ENCODE measurements at places on chromosomes 5 and 9.
A peak's percentile ranks its signal among the peaks of the same experiment; 100 is the strongest.

DNA sequence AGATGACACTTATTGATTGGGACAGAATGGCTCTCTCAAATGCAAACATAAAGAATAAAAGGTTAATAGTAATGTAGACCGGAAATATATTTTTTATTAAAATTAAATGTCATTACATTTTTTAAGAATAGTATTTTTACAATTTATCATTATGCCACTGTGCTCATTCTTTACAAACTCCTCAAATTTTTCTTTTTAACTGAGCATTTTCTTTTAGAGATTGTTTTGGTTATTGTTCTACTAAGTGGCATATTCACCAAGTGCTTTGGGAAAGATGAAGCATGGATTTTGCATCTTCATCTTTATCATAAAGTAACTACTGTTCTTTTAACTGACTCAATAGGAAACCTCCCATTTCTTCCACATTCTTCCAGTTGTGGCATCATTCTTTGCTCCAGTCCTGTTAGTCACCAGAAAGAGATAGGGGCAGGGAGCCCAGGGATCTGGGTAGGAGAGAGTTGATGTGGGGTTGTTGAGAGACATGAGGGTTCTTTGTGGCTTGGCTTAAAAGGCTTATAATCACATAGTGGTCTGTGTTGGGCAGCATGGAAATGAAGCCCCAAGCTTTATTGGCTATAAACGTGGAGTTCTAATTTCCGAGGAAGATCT lies 69.8 kb downstream of the SYK start:
- no peak for DNase-seq

DNA sequence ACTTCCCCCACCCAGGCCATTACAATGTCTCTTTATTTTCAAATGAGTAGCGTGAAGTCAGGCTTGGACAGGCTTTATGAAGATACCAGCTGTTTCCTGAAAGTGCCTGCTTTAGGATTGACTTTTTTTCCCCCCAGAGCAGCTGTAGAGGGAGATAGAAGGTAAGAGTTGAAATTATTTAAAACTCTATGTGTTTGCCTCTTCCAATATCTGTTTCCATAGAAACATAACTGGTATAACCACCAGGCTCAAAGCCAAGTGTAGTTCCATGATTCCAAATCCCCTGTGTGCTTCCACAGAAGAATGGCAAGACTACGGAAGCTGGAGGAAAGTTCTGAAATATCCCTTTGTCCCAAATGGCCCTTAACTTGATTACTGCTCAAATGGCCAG lies 87.4 kb upstream of the TBC1D2 start:
- DNase-seq, result no peak

GRCh38 chr5:123111502-123111901 lies 22.5 kb downstream of the PRDM6 start:
- DNase-seq, result no peak

GRCh38 chr9:136694163-136694871 lies 7.1 kb upstream of the AGPAT2 start:
- DNase-seq, result no peak

DNA sequence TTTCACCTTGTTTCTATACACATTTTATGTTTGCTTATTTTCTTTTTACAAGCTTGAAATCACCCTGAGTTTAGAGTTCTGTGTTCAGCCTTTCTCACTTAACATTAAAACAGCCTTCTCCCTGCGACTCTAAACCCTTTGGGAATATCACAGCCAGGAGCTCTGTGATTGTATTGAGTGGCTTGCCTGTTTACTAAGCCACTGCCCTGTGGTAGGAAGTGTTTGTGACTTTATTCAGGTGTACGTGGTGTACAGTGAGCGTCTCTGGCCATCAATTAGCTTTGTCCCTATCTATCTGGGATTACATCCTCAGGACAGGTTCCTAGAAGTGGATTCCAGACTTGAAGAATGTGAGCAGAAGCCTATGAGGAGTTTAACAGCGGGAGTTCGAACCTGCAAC lies 11.0 kb upstream of the NEURL1B start:
- no peak for DNase-seq

DNA sequence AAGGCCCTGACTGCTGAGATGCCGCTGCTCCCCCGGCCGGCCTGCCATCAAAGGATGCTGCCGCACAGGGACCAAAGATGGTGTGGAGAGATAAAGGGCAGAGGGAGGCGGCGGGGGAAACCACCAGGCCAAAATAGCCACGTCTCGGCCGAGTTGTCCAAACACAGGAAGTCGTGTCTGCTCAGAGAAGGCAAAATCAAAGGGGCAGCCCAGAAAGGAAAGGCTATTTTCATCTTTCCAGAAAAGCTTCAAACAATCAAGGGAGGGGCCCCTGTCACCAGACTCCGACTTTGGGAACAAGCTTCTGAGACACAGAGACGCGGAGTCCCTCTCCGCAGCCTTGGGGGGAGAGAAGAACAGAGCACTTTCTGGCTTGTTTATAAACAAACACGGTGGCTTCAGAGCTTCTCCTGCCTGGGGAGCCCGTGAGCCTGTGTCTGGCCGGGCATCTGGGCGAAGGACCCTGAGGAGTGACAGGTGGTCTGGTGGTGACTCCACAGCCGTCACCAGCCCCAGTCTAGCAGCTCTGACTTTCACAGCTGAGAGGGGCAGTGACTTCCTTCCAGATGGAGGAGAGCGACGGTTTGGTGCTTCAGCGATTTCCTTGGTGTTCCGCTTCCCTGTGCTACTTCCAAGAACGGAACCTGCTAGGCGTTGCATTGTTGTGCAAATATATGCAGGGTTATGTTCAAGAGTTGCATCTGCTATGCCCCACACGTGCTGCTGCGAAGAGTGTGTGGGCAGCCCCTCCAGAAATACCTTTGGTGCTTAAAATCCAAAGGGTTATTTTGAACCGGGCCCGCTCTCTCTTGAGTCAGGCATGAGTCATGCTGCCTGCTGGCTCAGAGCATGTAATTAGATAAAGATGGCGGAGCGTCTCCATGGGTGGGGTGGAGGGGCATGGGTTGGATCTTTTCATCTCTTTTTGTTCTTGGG lies 24.0 kb downstream of the ADAMTSL2 start:
- DNase-seq, result peak; percentile 55

- DNase-seq, result no peak
Measured at GRCh38 chr5:57575839-57576238, 93.2 kb upstream of the ACTBL2 start.

Measured in GM04504 (cell line).